CD8-positive, alpha-beta memory T cell (primary cell): ENCODE measurements at places on chromosomes 16 and 17. TPM values are rescaled to one million over a fixed set of nuclear protein-coding genes. Genes with fewer than 3 reads are reported as not detected.

The TPSB2 gene
- not detected for total RNA-seq

The HP gene
- not detected for total RNA-seq

GRCh38 chr16:25108054-25108453 lies 3.5 kb upstream of the LCMT1 start:
- no peaks in the 10 kb centered on the region for H3K36me3 ChIP-seq
- H3K4me1 ChIP-seq, result peaks cover 37% of the 10 kb centered on the region
- DNase-seq, result peak; percentile 37
- no peaks in the 10 kb centered on the region for H3K27me3 ChIP-seq
- no peak overlapping the region for H3K4me3 ChIP-seq

The KCNJ2 gene
- total RNA-seq, result not detected

- H3K27ac ChIP-seq, result no peak overlapping the region
- H3K4me3 ChIP-seq, result no peak overlapping the region
- peaks cover 7% of the 10 kb centered on the region for H3K36me3 ChIP-seq
- H3K27me3 ChIP-seq, result no peaks in the 10 kb centered on the region
- peaks cover 25% of the 10 kb centered on the region for H3K4me1 ChIP-seq
- no peak for DNase-seq
These were observed 4.7 kb downstream of the TMEM106A start for GRCh38 chr17:43216369-43216761.

The RAD51D gene
- 27.5 TPM for total RNA-seq

DNA sequence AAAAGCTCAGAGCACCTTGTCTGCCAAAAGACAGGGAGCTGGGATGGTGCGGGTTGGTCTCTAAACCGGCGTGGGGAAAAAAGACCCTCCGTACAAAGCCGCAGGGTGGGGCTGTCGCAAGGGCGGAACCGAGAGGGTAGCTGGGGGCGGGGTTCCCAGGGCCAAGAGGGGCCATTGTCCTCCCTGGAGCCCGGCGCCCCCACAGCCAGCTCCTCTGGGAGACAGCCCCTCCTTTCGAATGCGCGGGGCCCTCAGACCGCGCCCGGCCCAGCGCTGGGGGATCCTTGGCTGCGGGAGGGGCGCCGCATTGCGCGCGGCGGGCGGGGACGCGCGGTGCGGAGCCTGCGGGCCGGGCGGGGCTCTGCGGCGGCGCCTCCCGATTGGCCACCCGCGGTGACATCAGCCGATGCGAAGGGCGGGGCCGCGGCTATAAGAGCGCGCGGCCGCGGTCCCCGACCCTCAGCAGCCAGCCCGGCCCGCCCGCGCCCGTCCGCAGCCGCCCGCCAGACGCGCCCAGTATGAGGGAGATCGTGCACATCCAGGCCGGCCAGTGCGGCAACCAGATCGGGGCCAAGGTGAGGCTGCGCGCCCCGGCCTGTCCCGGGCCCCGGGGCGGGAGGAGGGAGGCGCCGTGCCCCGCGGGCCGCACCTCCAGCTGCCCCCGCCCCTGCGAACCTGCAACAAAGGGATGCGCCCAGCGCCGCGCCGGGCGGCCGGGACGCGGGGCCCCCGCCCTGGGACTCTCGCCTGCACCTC lies at the start of gene TUBB3:
Gene TUBB3 (plus strand): TSS at position 459 of the 756 bp plus-strand sequence. CDS start 60 bp downstream, at position 519.
- H3K4me1 ChIP-seq, result peaks cover 49% of the 10 kb centered on the region
- H3K27me3 ChIP-seq, result peaks cover 33% of the 10 kb centered on the region
- no peaks in the 10 kb centered on the region for H3K36me3 ChIP-seq
- peak within 1 kb of the TSS; percentile 57 for H3K27ac ChIP-seq

The PYY gene
- not detected for total RNA-seq

GRCh38 chr17:63095459-63095858 lies 129.4 kb downstream of the TANC2 start:
- H3K36me3 ChIP-seq, result no peaks in the 10 kb centered on the region
- H3K4me3 ChIP-seq, result no peak overlapping the region
- no peaks in the 10 kb centered on the region for H3K4me1 ChIP-seq
- no peak overlapping the region for H3K27ac ChIP-seq
- no peaks in the 10 kb centered on the region for H3K27me3 ChIP-seq
- DNase-seq, result no peak

DNA sequence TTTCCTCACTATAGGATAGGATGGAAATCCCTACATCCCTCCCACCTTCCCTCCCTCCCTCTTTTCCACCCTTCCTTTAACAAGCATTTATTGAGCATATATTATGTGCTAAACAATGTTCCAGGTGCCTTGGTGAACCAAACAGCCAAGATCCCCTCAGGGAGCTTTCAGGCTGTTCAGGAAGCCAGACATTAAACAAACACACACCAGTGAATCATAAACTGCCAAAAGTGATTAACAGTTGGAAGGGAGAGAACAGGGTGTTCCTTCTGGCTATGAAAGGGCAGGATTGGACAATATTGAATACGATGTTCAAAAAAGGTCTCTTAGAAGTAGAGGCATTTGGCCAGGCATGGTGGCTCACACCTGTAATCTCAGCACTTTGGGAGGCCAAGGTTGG lies 22.8 kb upstream of the CNEP1R1 start:
- no peaks in the 10 kb centered on the region for H3K27me3 ChIP-seq
- H3K4me1 ChIP-seq, result no peaks in the 10 kb centered on the region
- H3K36me3 ChIP-seq, result no peaks in the 10 kb centered on the region

- H3K36me3 ChIP-seq, result no peaks in the 10 kb centered on the region
- H3K27me3 ChIP-seq, result no peaks in the 10 kb centered on the region
These were observed 122.3 kb downstream of the MRTFB start for GRCh38 chr16:14193316-14193871.

The KCNG4 gene
- not detected for total RNA-seq

DNA sequence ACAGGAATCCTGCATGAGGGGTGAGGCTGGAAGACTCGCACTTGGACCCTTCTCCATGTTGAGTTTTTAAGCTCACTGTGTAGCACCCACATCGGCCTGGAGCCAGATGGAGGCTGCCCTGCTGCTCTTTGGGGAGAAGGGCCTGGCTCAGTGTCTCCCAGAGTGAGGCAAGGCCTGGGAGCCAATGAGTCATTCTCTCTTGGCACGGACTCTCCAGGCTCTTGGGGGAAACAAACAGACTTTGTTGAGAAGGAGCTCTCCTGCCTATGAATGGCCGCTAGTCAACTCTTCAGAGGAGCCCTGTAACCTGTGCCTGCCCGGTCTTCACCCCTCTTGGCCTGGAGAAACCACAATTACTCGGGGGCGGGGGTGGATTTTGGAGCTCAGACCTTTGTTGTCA lies 50.8 kb upstream of the MAF start:
- no peaks in the 10 kb centered on the region for H3K27me3 ChIP-seq
- H3K4me1 ChIP-seq, result no peaks in the 10 kb centered on the region
- no peak for DNase-seq
- H3K4me3 ChIP-seq, result no peak overlapping the region

DNA sequence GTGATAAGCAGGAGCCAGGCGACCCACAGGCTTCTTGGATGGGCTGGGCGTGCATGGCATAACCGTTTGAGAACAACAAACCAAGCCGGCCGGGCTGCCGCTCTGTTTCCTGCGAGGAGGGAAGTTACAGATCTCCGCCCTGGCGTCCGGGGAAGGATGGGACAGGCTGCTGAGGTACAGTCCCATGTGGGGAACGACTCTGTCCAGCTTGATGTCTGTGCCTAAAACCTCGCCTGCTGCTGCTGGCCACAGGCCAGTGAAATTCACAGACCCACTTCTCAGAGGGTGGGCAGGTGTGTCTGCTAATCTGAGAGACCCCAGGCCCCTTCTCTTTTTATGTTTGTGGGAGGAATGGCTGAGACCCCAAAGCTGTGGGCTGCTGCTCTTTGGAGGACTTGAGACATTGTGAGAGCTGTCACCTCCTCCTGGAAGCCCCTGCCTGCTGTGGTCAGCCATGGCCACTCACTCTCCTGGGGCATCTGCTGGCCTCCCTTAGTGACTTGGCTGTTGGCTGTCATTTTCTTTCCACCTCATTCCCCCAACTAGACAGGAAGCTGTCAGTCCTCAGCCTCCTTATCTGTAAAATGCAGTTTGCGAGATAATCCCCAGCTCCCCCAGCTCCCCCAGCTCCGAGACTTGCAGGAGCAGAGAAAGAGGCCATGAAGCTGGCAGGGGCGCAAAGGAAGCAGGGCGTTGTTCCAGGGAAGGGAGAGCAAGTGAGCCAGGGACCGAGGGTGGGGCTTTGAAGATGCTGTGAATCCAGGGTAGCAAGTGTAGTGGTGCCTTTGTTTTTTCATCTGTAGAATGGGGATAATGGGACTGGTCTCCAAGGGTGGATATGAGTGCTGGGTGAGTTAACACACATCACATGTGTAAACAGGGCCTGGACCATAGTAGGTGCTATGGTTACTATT lies 51.0 kb downstream of the CMIP start:
- H3K4me3 ChIP-seq, result no peak overlapping the region
- H3K27me3 ChIP-seq, result no peaks in the 10 kb centered on the region
- peaks cover 11% of the 10 kb centered on the region for H3K4me1 ChIP-seq
- peak overlapping the region; percentile 31 for H3K27ac ChIP-seq
- no peak for DNase-seq
- no peaks in the 10 kb centered on the region for H3K36me3 ChIP-seq

The GINS2 gene
- 68.6 TPM for total RNA-seq

The TP53TG3C gene
- total RNA-seq, result not detected

GRCh38 chr16:23855010-23855409 lies 19.2 kb downstream of the PRKCB start:
- H3K36me3 ChIP-seq, result no peaks in the 10 kb centered on the region
- no peaks in the 10 kb centered on the region for H3K27me3 ChIP-seq
- H3K4me3 ChIP-seq, result no peak overlapping the region
- H3K4me1 ChIP-seq, result peaks cover 68% of the 10 kb centered on the region
- no peak for DNase-seq

- no peak for DNase-seq
- peaks cover 12% of the 10 kb centered on the region for H3K4me1 ChIP-seq
- no peaks in the 10 kb centered on the region for H3K27me3 ChIP-seq
- H3K4me3 ChIP-seq, result no peak overlapping the region
These were observed 143.3 kb downstream of the PARN start for GRCh38 chr16:14486520-14487303.

DNA sequence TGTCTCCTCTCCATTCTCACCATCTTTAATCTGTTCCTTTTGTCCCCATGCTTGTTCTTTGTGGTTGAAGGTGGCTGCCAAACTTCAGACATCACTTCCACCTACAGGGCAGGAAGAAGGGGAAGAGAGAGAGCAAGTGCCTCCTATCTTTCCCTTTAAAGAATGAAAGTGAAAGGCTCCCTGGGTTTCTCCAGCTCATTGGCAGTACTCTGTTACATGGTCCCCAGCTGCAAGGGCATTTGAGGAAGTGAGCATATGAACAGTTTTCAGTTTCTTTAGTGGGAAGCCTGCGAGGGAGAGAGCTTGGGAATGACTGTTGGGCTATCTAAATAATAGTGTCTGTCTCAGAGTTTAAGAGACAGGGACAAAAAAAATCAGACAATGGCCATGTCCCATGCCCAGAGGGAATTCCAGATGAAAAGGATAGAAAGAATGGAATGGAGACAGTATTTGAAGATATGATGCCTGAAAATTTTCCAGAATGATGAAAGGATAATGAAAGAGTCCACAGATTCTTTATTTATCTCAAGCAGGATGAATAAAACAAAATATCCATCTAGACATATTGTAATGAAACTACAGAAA lies 159.9 kb downstream of the LGALS9B start:
- no peaks in the 10 kb centered on the region for H3K4me1 ChIP-seq
- DNase-seq, result no peak
- no peaks in the 10 kb centered on the region for H3K27me3 ChIP-seq
- no peaks in the 10 kb centered on the region for H3K36me3 ChIP-seq

DNA sequence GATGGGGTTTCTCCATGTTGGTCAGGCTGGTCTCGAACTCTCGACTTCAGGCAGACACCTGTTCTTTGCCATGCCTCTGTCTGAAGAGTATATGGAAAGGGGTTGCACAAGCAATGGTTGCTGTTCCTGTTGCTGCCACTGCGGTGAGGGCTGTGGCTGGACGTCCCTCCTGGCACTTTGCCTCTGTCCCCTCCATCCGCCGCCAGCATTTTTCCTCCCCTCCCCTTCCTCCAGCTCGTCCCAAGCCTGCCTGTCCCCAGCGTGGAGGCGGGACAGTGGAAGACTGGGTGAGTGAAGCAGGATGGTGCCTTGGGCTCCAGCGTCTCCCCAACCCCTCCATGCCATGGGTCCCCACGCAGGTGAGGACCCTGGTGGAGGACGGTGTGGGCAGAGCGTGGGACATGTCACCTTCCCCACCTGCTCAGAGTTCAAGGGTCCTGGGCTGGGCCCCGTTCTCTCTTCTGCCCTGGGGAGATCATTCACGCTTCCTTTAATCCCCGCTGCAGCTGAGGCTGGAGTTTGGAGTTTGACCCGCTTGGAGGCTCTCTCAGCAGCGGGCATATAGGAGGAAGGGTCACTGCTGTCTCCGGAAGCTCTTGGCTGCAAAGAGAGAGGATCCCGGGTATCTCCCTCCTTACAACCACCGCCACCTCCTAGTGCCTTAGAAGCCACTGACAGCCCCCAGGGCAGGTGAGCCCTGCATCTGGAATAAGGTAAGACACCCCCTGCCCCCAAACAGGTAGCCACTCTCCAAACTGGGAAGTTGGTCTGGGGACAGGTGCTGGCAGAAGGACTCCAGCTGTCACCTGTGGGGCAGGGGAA lies at the start of gene SLC5A11:
Gene SLC5A11 (plus strand): TSS at position 238 of the 822 bp plus-strand sequence. CDS start 12,681 bp downstream, outside the sequence.
- H3K27ac ChIP-seq, result no peak within 1 kb of the TSS
- no peaks in the 10 kb centered on the region for H3K36me3 ChIP-seq
- no peaks in the 10 kb centered on the region for H3K4me1 ChIP-seq
- no peaks in the 10 kb centered on the region for H3K27me3 ChIP-seq
- no peak within 1 kb of the TSS for H3K4me3 ChIP-seq

The HSDL1 gene
- 13.5 TPM for total RNA-seq

The GRB7 gene
- total RNA-seq, result not detected

The ADAD2 gene
- total RNA-seq, result 0.40 TPM

DNA sequence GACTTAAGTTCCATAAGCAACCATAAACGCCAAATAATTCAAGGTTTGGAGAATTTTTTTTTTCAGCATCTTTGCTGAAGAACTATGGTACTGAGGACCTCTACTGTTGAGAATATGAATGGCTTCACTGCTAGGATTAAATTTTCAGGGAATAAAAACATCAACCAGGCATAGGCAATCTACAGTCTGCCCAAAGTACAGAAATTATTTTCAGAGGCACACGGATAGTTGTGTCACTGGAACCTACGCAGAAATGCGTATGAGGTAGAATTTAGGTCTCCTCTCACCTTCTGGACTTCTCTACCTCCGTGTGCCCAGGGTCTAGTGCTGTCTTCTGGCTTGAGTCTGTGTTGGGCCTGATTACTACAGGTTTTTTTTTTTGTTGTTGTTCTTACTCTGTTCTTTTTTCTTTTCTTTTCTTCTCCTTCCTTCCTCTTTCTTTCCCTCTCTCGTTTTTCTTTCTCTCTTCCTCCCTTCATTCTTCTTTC lies 39.7 kb downstream of the NACA2 start:
- no peak overlapping the region for H3K27ac ChIP-seq
- H3K4me1 ChIP-seq, result no peaks in the 10 kb centered on the region
- H3K4me3 ChIP-seq, result no peak overlapping the region
- no peak for DNase-seq
- no peaks in the 10 kb centered on the region for H3K27me3 ChIP-seq

The HLF gene
- 0.93 TPM for total RNA-seq

The GDPD3 gene
- total RNA-seq, result 4.7 TPM

The CA4 gene
- not detected for total RNA-seq

The KRTAP1-5 gene
- total RNA-seq, result not detected

GRCh38 chr17:40515011-40515410 lies 13.6 kb upstream of the TNS4 start:
- peak overlapping the region; percentile 40 for H3K4me3 ChIP-seq
- no peaks in the 10 kb centered on the region for H3K36me3 ChIP-seq
- peaks cover 67% of the 10 kb centered on the region for H3K4me1 ChIP-seq
- DNase-seq, result no peak
- no peak overlapping the region for H3K27ac ChIP-seq
- no peaks in the 10 kb centered on the region for H3K27me3 ChIP-seq
